ENCODE measurements at places on chromosomes 1 and 21.

GRCh38 chr21:33266050-33266788 lies at the start of gene IL10RB:
Gene IL10RB (plus strand): TSS chr21:33266367. CDS start chr21:33266466, 99 bp downstream.
- peak; percentile 65 for DNase-seq

GRCh38 chr1:214400131-214400530 lies 119.2 kb downstream of the SMYD2 start:
- DNase-seq = no peak

- no peak for DNase-seq
These were observed 88.3 kb upstream of the ARHGAP29 start for GRCh38 chr1:94325377-94326302.

- DNase-seq = no peak
These were observed 53.3 kb downstream of the ARHGEF11 start for GRCh38 chr1:156992215-156992614.

- no peak for DNase-seq
These were observed 2.2 kb downstream of the ATP1A2 start for GRCh38 chr1:160117709-160118183.

- DNase-seq = no peak
These were observed 2.9 kb downstream of the ZBTB37 start for GRCh38 chr1:173871091-173871490.

DNA sequence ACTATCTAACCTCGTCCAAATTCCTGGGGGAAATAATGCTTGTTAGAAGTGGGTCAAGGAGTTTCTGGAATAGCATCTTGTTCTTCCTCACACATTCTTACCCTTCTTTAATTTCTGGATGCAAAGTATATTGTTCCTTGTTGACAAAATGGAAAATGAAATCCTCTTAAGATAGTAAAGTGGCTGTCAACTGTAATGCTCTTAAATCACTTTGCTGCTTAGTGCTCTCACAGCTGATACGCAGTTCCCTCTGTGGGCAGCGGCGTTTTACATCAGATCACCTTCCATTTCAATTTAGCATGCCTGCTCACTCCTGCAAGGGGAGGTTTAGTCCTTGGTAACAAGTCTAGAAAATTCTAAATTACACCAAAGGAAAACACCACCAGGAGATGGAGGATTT lies 113.1 kb downstream of the DNM3 start:
- DNase-seq = no peak

DNA sequence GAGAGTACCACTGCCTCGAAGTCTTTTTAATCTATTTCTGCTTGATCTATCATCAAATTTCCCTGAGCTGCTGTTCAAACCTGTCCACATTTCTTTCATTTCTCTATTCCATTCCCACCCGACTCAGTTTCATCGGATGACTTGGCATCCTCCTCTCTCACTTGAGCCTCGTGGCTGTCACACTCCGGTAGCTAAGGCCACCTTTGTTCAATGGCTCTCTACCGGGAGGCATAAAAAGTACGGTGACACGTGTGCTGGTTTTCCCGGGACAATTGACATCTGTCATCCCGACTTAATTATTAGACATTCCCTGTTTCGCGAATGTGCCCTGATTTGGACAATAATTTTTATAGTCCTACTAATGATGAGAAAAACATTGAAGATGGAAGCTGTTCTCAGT lies 22.6 kb downstream of the MIS18A start:
- DNase-seq = no peak

- no peak for DNase-seq
These were observed 65.8 kb downstream of the LMO4 start for GRCh38 chr1:87394513-87394912.

DNA sequence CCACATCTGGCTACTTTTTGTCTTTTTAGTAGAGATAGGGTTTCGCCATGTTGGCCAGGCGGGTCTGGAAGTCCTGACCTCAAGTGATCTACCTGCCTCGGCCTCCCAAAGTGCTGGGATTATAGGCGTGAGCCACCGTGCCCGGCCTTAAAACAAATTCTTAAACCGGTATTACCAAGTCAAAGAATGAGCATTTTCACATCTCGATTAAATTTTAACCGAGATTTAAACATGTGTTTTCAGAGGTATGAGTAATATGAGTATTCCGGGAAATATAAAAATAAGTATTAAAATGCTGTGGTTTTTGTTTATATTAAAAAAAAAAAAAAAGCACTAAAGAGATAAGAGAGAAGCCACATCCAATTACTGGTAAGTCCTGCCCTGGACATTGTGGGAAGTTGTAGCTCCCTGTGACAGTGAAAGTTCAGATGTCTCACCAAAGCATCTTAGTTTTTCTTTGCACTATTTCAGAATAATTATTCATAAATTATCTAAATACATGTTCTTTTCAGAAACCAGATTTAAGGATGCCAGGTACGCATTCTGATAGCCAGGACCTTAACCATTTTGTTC lies 24.9 kb downstream of the ZNF281 start:
- no peak for DNase-seq

GRCh38 chr1:234882898-234883297 lies 245.7 kb downstream of the TOMM20 start:
- DNase-seq = no peak

- DNase-seq = no peak
These were observed 151.0 kb downstream of the CDC7 start for GRCh38 chr1:91651661-91652071.

GRCh38 chr1:208238710-208239472 lies 5.3 kb downstream of the PLXNA2 start:
- DNase-seq = no peak

GRCh38 chr1:187689129-187689528 lies 860.4 kb downstream of the PLA2G4A start:
- no peak for DNase-seq

DNA sequence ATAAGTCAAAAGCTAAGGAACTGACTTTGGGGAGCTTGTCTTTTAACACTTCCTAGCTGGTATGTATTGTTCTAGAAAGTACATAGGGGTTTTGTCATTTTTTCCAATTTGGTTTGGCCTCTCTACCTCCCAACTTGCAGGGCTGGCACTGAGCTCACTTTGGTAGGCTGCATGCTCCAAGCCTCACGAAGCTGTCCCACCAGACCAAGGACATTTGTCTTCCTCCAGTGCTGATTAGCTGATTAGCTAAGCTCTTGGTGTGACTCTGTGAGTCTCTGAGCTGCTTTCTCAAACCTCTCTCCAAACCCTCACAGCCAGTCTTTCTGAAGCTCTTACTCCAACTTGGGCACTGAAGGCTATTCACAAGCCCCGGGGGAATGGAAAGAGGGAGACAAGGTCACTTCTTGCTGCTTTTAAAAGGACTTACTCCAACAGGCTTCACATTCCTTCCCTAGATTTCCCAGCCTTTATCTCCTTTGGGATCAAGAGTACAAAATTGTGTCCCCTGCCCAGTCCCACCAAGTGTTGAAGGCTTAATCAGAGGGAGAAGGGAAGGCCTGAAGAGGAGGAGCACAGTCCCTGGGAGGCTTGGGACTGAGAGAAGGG lies 893 bp upstream of the CFAP45 start:
- no peak for DNase-seq

DNA sequence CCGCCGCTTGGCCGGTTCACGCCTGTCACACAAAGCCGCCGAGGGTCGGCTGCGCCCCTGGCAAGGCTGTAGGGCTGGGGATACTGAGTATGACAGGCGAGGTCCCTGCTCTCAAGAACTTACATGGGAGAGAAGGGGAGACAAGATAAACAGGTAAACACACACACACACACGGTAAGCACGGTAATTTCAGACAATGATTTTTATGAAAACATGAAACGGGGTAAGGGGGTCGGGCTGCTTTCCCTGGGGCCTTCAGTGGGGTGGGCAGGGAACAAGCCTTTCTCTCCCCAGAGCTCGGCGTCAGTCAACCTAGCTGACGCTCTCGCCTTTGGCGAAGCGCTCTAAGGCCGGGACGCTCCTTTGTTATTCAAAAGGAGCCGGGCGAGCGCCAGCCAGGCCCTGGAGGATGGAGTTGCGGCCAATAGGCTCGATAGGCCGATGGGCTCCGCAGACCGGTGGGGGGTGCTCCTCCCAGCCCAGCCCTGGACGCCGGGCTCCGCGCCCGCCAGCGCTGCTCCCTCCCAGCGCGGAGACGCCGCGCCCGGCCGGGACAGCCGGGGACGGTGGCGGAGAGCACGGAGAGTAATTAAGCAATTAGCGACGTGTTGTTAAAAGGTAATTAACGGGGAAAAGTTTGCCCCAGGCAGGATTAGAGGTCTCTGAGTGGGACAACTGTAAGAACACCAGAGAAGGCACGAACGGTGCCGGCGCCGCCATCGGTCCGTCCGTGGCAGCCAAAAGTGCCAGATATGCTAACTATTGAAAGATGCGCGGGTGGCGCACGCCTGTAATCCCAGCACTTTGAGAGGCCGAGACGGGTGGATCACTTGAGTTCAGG lies 950 bp upstream of the INKA2 start:
- DNase-seq = no peak

- no peak for DNase-seq
These were observed 108.8 kb downstream of the DYRK1A start for GRCh38 chr21:37475186-37475868.

DNA sequence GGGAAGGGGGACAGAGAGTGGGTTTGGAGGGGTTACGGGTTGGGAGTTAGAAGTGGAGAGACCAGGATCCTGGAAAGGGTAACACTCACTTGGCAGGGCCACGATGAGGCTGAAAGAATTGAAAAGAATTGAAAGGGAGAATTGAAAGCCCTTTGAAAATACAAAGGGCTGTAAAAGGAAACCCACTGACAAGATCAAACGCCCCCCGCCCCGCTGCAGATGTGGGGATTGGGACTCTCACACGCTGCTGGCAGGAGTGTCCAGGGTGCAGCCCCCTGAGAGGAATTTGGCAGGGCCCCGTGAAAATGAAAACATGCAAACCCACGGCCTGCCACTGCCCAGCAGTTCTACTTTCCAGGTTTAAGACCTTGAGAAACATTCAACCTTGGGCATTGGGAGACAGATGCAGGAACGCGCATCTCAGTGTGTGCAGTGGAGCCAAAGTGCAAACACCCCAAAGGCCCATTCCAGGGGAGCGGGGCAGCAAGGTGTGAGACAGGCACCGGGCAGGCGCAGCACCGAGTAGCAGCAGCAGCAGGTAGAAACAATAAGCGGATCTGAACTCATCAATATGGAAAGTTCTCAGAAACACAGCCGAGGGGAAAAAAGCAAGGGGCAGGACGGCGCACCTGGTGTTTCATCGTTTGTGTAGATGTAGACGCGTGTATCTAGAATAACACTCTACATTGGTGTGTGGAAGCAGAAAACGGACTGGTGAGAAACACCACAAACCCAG lies 8.3 kb upstream of the TNFRSF1B start:
- peak; percentile 45 for DNase-seq

DNA sequence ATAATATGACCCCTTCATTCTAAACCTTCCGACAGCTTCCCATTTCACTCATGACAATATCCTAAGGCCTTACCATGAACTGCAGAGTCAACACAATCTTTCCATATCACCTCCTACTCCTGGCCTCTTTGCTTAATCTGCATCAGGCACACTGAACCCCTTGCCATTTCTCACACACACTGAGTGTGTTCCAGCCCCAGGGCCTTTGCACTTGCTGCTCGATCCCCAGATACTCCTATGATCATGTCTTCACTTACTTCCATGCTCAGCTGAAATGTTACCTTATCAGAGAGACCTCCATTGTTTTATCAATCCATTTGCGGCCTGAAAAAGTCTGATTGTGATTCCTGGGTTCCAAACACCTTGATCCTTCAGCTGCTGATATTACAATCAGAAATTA lies 47.0 kb downstream of the ETS2 start:
- no peak for DNase-seq

DNA sequence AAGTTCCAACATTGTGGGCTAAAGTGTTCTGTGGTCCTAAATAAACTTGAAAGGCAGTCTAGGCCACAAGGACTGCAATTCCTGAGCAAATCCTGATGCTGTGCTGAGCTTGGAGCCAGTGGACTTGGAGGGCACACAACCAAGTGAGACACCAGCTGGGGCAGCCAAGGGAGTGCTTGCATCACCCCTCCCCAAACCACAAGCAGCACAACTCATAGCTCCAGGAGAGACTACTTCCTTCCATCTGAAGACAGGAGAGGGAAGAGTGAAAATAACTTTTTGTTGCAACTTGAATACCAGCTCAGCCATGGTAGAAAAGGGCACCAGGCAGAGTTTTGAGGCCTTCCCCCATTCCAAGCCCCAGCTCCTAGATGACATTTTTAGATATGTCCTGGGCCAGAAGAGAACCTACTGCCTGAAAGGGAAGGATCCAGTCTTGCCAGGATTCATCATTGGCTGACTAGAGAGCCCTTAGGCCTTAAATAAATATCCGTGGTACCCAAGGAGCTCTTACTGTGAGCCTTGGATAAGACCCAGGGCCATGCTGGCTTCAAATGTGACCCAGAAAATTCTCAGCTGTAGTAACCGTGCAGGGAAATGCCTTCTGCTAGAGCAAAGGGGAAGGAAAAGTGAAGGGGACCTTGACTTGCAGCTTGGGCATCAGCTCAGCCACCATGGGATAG lies 35.4 kb upstream of the LRRC8B start:
- no peak for DNase-seq

GRCh38 chr1:22727873-22728272 lies 17.2 kb downstream of the EPHB2 start:
- no peak for DNase-seq

DNA sequence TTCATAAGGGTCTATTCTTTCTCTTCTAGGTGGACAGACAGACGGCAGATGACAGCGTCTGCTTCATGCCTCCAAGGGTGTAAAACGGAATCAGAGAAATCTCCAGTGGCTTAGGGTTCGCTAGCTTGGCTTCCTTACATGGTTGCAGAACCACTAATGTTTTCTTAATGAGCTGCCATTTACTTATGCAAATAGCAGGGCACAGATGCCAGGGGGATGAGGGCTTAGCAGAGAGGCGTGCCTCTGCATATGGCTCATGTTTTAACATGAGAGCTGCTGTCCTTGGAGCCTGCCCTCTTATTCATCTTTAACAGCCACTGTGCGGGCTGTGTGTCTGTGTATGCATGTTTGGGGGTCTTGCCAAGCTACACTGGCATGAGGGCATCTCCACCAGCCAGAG lies 119.6 kb downstream of the IER5 start:
- DNase-seq = no peak

- no peak for DNase-seq
These were observed 222.0 kb upstream of the PKN2 start for GRCh38 chr1:88462096-88462487.

- no peak for DNase-seq
These were observed 23.8 kb downstream of the TMCC2 start for GRCh38 chr1:205251576-205251975.

- DNase-seq = no peak
These were observed 11.6 kb downstream of the MTARC1 start for GRCh38 chr1:220798338-220798737.

GRCh38 chr1:25587290-25587689 lies 29.3 kb upstream of the MAN1C1 start:
- DNase-seq = no peak

DNA sequence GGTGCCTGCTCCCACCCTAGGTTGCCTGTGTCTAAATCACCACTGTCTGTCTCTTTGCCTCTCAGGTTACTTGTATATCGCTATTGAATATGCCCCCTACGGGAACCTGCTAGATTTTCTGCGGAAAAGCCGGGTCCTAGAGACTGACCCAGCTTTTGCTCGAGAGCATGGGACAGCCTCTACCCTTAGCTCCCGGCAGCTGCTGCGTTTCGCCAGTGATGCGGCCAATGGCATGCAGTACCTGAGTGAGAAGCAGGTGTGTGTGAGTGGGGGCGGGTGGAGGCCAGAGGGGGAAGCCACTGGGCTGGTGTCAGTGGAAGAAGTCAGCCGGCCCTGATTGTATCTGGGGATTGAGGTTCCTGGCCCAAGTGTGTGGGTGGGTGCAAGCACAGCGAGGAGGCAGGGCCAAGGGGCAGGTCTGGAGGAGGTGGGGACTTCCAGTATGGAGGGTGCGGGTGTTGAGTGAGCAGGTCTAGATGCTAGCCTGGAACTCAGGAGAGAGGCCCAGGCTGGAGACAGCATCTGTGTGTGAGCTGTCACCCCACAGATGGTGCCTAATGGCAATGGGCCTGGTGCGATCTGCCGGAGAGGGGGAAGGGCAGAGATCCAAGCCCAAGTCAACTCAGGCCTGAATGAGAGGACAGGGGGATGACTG lies 17.2 kb downstream of the TIE1 start:
- DNase-seq = no peak
